ENCODE measurements at places on chromosomes 5 and 9. TPM values are rescaled to one million over a fixed set of nuclear protein-coding genes. Genes with fewer than 3 reads are reported as not detected.

TTF1 gene
- total RNA-seq = 8.0 TPM

ACTBL2 gene
- total RNA-seq = 0.03 TPM

IFNW1 gene
- total RNA-seq = not detected

CD14 gene
- 4.8 TPM for total RNA-seq

DAP gene
- total RNA-seq = 79.2 TPM

GARIN3 gene
- total RNA-seq = not detected

TMEM171 gene
- total RNA-seq = 1.3 TPM

PCDHGC4 gene
- total RNA-seq = 4.2 TPM

FCHSD1 gene
- total RNA-seq = 28.0 TPM

LECT2 gene
- total RNA-seq = not detected

GDA gene
- total RNA-seq = not detected

ANKRD20A1 gene
- not detected for total RNA-seq
